ENCODE measurements at places on chromosomes 2 and 18.

DNA sequence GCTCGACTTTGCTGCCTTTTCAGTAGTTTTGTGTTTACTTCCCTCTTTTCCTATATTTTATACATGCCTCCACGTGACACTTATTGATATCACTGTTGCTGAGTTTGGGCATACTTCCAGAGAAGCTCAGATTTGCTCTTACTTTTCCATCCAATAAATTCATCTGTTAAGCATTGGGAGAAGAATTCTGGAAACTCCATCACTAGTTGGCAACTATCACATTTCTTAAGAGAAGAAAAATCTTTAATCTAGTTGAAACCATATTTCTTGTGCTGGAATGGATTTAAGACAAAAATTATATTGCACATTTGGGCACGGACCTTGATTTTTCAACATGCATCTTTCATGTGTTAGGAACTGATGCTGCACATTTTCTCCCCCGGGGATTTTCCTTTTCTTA, 52.6 kb upstream of the CPO start:
- no peaks in the 10 kb centered on the region for H3K4me1 ChIP-seq
- no peaks in the 10 kb centered on the region for H3K36me3 ChIP-seq
- no peak for DNase-seq
- H3K4me3 ChIP-seq: no peak overlapping the region

- no peaks in the 10 kb centered on the region for H3K4me1 ChIP-seq
- no peak for DNase-seq
- H3K27me3 ChIP-seq: no peaks in the 10 kb centered on the region
These were observed 244.9 kb upstream of the CXCR4 start for GRCh38 chr2:136362676-136363390.

DNA sequence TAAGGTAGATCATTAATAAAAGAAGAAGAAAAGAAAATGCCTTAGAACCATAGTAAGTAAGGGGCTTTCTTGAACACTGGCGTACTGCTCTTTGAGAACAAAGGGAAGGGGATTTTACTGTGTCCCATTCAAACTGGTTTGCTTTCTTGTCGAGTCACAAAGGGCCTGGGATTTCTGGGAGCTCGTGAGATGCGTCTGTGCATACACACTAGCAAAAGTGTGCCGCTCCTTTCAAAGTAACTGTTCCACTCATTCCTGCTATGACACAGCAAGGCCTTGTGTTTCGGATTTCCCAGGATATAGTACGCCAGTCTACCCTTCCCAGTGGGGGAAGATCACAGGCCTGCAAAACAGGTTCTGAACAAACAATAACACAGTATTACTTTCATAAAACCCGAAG, 93.0 kb downstream of the KCTD18 start:
- H3K27ac ChIP-seq: no peak overlapping the region
- no peak for DNase-seq
- no peaks in the 10 kb centered on the region for H3K27me3 ChIP-seq

- no peak overlapping the region for H3K4me3 ChIP-seq
- H3K36me3 ChIP-seq: no peaks in the 10 kb centered on the region
- no peak overlapping the region for H3K27ac ChIP-seq
These were observed 90.4 kb upstream of the SLC35G4 start for GRCh38 chr18:11518788-11519685.

Measured in suprapubic skin (tissue), 4 donors.